Kidney (tissue), 22 donors: ENCODE measurements at places on chromosomes 2 and 18. TPM values are rescaled to one million over a fixed set of nuclear protein-coding genes. Genes with fewer than 3 reads are reported as not detected.

DNA sequence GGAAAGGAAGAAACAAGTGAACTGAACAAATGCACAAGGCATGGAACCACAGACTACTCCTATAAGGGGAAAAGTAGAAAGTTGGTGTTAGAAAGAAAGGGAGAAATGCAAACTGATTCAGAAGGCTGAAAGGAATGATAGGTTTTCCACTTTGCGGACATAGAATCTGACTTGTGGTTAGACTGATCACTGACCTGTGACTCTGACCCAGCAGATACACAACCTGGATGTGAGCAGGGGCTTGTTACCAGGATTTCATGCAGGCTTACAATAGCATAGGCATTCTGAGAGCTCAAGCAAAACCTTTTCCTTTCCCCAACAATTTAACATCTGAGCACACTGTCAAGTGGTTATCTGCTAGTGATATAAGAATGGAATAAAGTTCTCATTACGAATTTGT, 237.0 kb upstream of the CDH20 start:
- H3K27ac ChIP-seq, result no peak overlapping the region
- no peaks in the 10 kb centered on the region for H3K4me1 ChIP-seq
- H3K36me3 ChIP-seq, result no peaks in the 10 kb centered on the region
- no peaks in the 10 kb centered on the region for H3K27me3 ChIP-seq
- H3K4me3 ChIP-seq, result no peak overlapping the region

DNA sequence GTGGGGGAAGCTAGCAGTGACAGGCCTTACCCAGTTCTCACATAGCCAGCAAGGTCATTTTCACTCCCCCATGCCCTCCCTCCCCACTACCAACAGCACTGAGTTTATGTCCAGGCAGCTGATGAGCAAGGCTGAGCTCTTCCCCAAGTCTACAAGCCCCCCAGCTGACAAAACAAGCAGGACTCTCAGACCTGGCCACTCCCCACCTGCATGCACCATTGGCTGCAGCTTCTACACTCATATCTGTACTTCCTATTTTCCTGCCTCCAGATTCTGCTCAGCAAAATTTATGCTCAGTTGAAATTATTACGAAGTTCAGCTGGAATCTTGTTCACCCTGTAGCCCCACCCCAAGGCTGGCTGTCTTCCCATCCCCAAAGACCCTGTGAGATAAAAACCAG, 339.3 kb downstream of the ARL6IP6 start:
- no peak overlapping the region for H3K4me3 ChIP-seq
- no peaks in the 10 kb centered on the region for H3K4me1 ChIP-seq
- DNase-seq, result no peak

Gene NEB
- 0.88 TPM for total RNA-seq

Gene FSHR
- total RNA-seq, result 0.54 TPM

Gene LRRC30
- not detected for total RNA-seq
